Smooth muscle cell of bladder (primary cell): ENCODE measurements at places on chromosomes 16 and 17. TPM values are rescaled to one million over a fixed set of nuclear protein-coding genes. Genes with fewer than 3 reads are reported as not detected.

Gene SCNN1B
- total RNA-seq, result not detected in 2 replicates

Gene GPRC5C
- 10.7 and 10.9 TPM in 2 replicates for total RNA-seq

Gene ENPP7
- not detected in 2 replicates for total RNA-seq

Gene KRT222
- 0.09 TPM in 1 of 2 replicates, not detected in the other for total RNA-seq

Gene CCDC200
- total RNA-seq, result not detected in 2 replicates

Gene FBRS
- 12.7 and 15.3 TPM in 2 replicates for total RNA-seq

Gene C16orf89
- total RNA-seq, result 2.4 and 3.3 TPM in 2 replicates

Gene PITPNM3
- total RNA-seq, result 0.14 and 0.28 TPM in 2 replicates

Gene TUFM
- 108 and 110 TPM in 2 replicates for total RNA-seq

Gene OTOP3
- total RNA-seq, result not detected in 2 replicates

Gene ARHGAP44
- total RNA-seq, result 0.71 and 1.6 TPM in 2 replicates

Gene LHX1
- not detected in 2 replicates for total RNA-seq

Gene PRR35
- total RNA-seq, result not detected in 2 replicates

Gene ITPRIPL2
- 19.6 and 30.2 TPM in 2 replicates for total RNA-seq

Gene KLHL10
- 0.43 and 0.55 TPM in 2 replicates for total RNA-seq

Gene OR1A1
- not detected in 2 replicates for total RNA-seq

Gene OSGIN1
- total RNA-seq, result 1.7 and 2.5 TPM in 2 replicates

Gene SREBF1
- 39.4 and 42.8 TPM in 2 replicates for total RNA-seq

Gene GAS2L2
- under 0.01 and 0.09 TPM in 2 replicates for total RNA-seq

Gene HOXB6
- total RNA-seq, result 0.09 TPM in 1 of 2 replicates, not detected in the other

Gene TSPOAP1
- 0.43 and 0.65 TPM in 2 replicates for total RNA-seq

Gene MMP2
- 881 and 1,311 TPM in 2 replicates for total RNA-seq

Gene TBC1D26
- total RNA-seq, result under 0.01 and 0.37 TPM in 2 replicates

Gene EPX
- not detected in 2 replicates for total RNA-seq

Gene HBA1
- not detected in 2 replicates for total RNA-seq

Gene CACNG5
- total RNA-seq, result not detected in 2 replicates

Gene ACAP1
- 2.1 and 3.3 TPM in 2 replicates for total RNA-seq
